B cell (primary cell): ENCODE measurements at places on chromosomes 16 and 17. TPM values are rescaled to one million over a fixed set of nuclear protein-coding genes. Genes with fewer than 3 reads are reported as not detected.

- DNase-seq: no peak
Measured at GRCh38 chr16:78577630-78578029, 478.2 kb downstream of the WWOX start.

The FTSJ3 gene
- total RNA-seq: 75.9 and 78.2 TPM in 2 replicates

GRCh38 chr17:11921296-11921695, 76.0 kb downstream of the ZNF18 start:
- DNase-seq: no peak

GRCh38 chr17:18988546-18989173, 15.9 kb downstream of the FAM83G start:
- no peak for DNase-seq

The COTL1 gene
- 245 and 264 TPM in 2 replicates for total RNA-seq
